Lower leg skin (tissue), 4 donors: ENCODE measurements at places on chromosomes 11 and 22.

DNA sequence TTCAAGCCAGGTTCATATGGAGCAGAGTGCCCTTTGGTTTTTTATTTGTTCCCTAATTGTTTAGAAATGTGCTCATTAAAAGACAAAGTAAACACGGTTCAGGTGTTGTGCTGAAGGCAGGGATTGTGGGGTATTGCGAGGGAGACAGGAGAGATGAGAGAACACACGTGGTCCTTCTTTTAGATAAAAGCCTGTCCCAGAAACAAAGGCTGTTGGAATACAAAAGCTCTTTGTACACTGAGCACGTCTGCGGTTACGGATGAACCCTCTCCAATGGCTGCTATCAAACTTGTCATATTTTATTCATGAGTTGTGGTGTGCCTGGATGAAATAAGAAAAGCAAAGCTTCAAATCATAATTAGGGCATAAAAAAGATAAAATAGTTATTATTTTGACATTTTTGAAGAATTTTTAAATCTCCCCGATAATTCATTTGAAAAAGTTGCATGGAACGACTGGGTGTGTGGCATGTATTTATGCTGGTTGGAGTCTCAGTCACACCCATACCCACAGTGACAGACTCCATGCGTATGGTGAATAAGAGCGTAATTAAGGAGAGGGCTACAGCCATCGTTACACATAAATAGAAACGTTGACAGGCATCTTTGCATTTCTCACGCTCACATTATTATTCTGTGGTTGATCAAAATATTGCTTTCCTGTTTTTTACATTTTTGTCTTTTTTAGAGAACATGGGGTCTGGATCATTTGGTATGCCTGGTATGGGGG, 92.9 kb downstream of the NELL1 start:
- no peak for DNase-seq

GRCh38 chr11:74694136-74694930, 36.9 kb downstream of the CHRDL2 start:
- no peak for DNase-seq

- DNase-seq: no peak
Measured at GRCh38 chr11:134558916-134559601, 147.0 kb upstream of the B3GAT1 start.

DNA sequence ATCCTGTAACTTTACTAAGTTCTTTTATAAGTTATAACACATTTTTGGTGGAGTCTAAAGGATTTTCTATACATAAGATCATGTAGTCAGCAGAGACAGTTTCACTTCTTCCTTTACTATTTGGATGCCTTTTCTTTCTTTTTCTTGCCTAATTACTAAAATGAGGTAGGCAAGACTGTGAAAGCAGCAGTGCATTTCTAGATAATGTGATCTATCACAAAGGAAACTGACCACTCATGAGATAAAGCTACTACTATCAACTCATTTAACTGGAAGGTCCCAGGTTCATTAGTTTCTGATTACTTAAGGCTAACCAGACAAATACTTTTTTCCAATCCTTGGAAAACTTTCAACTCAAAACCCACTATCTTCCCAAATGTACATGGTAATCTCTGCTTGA, 196.2 kb upstream of the E2F8 start:
- no peak for DNase-seq

DNA sequence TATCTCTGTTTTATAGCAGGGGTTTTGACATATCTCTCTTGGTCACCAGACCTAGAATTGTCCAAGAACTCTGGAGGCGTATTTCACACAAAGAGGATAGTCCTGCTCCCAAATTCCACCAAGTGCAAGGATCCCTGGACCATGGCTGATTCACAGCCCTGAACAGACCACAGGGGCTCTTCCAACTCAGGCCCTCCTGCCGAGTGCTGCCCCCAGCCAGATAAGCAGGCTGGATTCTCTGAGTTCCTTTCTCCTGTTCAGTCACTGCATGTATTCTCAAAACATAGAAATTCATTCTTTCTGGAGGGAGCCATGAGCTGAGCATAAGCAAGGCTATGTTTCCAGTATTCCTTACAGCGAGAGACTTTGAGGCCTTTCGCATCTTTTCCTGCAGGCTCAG, 13.4 kb upstream of the PLEKHB1 start:
- no peak for DNase-seq

DNA sequence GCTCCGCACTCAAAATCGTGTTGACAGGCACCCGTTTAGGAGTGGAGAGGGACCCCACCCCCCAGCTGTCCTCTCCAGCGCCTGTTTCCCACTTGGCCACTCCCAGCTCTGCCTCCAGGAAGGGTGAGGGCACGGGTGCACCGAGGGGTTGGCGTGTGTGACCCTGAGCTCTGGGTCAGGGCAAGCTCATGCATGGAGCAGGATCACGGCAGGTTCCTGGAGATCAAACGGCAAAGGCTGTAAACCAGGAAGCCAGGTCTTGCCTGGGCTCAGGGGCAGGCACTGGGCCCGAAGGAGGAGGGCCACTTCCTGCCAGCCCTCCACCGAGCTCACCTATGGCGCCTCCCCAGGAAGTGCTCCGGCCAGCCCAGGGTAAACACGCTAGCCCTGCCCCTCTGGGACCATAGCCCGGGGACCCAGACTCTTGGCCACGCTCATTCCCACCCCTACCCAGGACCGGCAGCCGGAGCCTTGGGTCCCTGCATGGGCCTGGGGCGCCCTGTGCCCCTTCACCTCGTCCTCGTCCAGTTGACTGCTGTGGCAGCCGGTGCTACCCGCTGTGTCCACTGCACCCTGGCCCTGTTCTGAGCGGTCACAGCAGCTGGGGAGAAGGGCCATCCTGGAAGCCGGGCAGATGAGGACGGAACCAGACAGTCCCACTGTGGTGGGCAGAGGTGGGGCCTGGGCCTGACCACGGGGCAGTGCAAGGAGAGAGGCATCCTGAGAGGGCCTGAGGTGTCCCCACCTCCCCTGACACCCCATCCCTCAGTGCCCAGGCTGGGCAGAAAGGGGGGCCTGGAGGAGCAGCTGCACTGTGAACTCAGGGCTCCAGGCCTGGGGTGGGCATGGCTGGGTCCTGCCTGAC, 1.0 kb upstream of the EPS8L2 start:
- no peak for DNase-seq

GRCh38 chr22:22787786-22788459, 99.7 kb upstream of the IGLL5 start:
- DNase-seq: peak; percentile 86
